ENCODE measurements at places on chromosomes 7 and 10. TPM values are rescaled to one million over a fixed set of nuclear protein-coding genes. Genes with fewer than 3 reads are reported as not detected.

Gene ASB15
- total RNA-seq, result not detected

Gene RET
- 0.22 TPM for total RNA-seq

Gene GRK5
- 33.9 TPM for total RNA-seq

Gene STOX1
- 0.43 TPM for total RNA-seq
